Kasumi-1 (cell line): ENCODE measurements at places on chromosomes 1 and 21.

DNA sequence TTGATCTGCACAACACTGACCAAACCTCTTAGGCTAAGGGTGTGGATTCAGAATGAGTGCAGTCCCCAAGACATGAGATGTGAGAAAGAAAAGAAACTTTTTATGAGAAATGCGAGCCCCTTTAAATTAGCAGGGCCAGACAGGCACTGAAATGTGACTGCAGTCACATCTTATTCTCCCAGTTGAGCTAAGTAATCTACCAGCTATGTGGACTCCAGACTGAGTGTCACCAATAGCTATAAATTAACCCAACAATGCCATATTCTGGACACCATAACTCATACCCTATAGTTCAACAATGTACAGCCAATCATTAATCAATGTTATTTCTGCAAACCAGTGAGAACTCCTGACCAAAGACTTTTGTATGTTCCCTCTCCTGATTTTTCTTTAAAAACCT, 153.2 kb downstream of the COQ8A start:
- DNase-seq: no peak

GRCh38 chr1:26399034-26399433, 11.6 kb upstream of the LIN28A start:
- no peak for DNase-seq

GRCh38 chr1:202919615-202920014, 7.4 kb downstream of the KLHL12 start:
- no peak for DNase-seq

- DNase-seq: no peak
Measured at GRCh38 chr1:33985656-33986055, 121.8 kb downstream of the HMGB4 start.

DNA sequence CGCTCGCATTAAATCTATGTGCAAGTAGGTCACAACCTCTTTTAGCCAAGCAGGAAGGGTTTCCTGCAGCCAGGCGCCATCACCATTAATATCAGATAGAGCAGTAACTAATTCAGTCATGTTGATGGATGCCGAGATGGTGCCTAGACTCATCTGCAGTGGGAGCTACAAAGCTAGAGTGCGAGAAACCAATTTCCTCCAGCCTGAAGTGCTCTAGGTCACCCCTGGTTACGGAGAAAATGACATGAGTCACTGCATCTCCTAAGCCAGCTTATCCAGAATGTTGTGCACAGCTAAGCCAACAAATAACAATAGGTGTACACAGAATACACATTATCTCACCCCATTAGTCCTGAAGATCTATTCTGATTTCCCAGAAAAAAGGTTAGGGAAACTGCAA, 36.0 kb downstream of the OVAAL start:
- DNase-seq: no peak

GRCh38 chr1:1612104-1612400, 3.2 kb upstream of the MIB2 start:
- no peak for DNase-seq

DNA sequence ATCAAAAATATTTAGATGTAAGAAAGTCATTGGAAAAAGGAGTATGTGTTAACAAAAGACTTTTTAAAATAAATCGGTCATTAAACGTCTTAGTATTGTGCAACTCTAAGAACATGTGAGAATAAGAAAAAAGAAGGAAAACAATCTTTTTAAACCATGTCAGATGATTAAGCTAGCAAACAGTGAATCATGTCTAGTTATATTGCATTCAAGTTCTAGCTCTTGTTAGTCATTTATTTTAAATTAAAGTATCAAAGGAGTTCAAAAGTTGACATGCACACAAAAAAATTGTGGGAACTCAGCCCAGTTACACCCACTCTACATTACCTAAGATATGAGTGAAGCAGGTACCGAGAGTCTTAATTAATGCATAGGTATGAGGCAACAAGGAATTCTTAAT, 9.8 kb downstream of the FRRS1 start:
- no peak for DNase-seq

GRCh38 chr1:96515430-96515829, 206.2 kb upstream of the PTBP2 start:
- DNase-seq: no peak

DNA sequence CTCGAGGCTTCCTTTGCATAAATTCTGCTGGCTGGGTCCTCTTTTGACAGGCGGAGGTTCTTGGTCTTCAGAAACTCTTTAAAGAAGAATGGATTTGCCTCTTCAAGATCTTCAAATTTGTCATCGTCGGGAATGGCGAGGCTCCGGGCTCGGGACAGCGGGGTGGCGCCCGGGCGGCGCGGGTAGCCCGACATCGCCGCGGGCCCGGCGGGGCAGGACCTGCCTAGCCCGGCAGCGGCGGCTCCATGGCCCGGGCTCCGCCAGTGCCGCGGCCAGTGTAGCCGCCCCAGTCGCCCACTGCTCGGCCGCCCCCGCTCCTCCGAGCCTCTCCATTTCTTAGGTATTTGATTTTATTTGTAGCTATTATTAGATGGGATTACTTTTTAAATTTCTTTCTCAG, 22.1 kb upstream of the TNN start:
- no peak for DNase-seq

GRCh38 chr1:85936470-85936869, 220.1 kb downstream of the COL24A1 start:
- no peak for DNase-seq

GRCh38 chr21:42456457-42456856, 39.6 kb downstream of the RSPH1 start:
- DNase-seq: peak; percentile 59

DNA sequence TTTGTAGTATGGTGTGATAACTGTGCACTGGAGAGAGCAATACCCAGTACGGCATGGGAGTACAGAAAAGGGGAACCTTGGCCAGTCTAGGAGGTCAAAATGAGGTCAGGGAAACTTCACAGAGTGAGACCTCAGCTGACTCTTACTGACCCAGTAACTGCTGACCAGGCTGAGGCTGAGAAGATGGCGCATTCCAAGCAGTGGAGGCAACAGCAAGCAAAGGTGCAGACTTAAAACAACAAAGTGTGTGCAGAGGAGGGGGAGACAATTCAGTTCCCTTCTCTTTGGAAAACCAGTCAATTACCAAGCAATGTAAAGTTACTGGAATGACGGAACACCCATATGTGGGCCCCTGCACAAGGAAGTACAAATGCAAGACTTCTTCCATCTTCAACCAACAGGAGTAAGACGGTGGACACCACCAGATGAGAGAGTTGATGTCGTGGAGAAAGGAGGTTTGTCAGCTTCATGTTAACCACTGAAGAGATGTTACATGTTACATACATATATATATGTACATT, 54.6 kb upstream of the PRDX6 start:
- DNase-seq: peak; percentile 28

GRCh38 chr1:24928689-24929397, 1.2 kb downstream of the RUNX3 start:
- DNase-seq: peak; percentile 35

DNA sequence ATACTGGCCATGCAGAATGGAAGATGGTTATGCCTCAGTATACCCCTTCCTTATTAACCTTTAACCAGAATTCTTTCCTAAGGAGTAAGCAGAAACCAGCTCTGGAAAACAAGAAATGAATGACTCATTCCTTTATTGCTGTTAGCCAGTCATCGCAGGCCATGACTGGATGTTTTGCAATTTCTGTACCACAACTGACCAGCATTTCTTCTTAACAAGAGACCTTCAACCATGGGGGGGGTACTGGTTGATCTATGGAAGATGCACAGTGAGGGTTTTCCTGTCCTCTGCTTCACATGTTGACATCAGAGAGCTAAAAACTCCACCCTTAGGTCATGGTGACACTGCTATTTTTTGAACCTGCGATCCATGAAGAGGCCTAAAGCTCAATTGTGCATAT, 28.0 kb upstream of the RNF2 start:
- no peak for DNase-seq

DNA sequence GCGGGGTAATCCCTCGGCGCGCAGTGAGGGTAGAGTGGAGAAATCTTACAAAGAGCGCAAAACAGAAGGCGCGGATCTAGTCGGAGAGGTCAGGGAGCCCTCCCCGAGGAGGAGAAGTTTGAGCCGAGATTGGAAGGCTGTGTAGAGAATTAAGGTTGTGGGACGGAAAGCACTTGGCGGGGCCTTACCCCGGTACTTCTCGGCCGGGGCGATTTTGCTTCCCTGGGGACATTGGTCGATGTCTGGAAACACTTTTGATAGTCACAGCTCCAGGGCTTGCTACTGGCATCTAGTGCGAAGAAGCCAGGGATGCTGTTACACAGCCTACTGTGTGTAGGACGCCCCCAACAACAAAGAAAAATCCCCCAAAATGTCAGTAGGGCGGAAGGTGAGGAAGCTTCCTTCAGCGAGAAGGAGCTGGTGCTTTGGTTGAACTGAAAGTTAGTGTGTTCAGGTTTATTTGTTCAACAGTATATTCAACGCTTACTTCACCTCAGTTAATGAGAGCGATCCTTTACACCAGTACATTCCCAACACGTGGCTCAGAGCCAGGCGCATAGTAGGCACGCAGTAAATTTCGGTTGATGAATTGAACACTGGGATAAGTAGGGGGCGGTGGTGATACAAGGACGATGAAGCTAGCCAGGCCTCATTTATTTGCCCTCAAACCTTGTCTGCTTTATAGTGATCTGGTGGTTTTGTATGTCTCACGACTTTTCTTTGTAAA, 807 bp downstream of the CEP85 start:
- peak; percentile 56 for DNase-seq

- no peak for DNase-seq
Measured at GRCh38 chr1:111720977-111721786, 18.0 kb downstream of the INKA2 start.

DNA sequence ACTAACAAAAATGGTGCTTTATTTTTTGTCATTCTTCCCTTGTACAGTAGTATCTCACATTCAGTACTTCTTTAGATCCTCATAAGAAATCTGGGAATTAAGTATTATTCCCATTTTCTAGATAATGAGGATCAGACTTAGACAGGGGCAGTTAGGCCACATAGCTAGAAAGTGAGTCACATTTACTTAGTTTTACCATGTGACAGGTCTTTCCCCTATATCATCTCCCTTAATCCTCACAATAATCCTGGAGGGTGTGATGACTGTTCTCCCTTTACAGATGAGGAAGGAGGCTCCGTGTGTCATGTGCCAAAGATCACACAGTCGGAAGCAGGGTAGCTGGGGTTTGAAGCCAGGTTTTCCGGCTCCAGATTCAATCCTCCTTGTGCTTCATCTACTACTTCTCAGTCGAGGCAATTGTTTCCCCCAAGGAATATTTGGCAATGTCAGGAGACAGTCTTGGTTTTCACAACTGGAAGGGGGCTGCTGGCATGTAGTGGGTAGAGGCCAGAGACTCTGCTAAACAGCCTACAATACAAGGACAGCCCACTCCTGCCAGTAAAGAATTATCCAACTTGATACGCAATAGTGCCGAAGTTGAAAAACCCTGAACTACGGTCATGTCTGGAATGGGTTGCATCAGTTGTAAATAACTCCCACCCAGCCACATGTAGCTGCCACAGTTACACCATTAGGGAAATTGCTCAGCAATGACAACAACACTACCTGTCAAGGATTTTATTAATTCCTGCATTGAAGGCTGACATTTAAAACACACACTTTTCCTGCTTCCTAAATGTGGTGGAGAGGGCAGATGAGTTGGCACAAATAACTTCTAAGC, 54.5 kb downstream of the C8B start:
- DNase-seq: no peak

- DNase-seq: peak; percentile 93
Measured at GRCh38 chr1:84853741-84854721, 39.0 kb downstream of the LPAR3 start.

GRCh38 chr1:223226271-223226670, 83.2 kb upstream of the TLR5 start:
- DNase-seq: no peak

DNA sequence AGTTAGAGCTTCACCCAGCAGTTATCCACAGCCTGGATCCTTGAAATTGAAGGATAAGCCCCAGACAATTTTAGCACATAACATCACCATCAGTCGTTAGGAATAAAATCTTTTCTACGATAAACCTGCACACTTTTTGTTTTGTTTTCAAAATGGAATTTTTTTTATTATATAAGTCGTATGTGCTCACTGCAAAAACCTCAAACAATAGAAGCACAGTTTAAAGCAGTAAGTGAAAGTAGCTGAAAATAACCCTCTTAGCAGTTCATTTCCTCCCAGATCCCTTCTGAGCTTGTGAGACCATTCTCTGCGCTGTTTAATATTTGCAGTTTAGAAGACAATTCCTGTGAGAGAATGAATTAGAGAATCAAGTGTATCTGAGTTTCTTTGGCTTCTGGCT, 38.3 kb downstream of the ELK4 start:
- DNase-seq: no peak

- no peak for DNase-seq
Measured at GRCh38 chr1:181809991-181810545, 251.4 kb downstream of the ZNF648 start.

- no peak for DNase-seq
Measured at GRCh38 chr1:25256578-25256965, 9.3 kb upstream of the RSRP1 start.

GRCh38 chr21:29258626-29259338, 39.9 kb upstream of the BACH1 start:
- DNase-seq: no peak

- DNase-seq: no peak
Measured at GRCh38 chr1:236063551-236063918, 1.4 kb downstream of the NID1 start.

DNA sequence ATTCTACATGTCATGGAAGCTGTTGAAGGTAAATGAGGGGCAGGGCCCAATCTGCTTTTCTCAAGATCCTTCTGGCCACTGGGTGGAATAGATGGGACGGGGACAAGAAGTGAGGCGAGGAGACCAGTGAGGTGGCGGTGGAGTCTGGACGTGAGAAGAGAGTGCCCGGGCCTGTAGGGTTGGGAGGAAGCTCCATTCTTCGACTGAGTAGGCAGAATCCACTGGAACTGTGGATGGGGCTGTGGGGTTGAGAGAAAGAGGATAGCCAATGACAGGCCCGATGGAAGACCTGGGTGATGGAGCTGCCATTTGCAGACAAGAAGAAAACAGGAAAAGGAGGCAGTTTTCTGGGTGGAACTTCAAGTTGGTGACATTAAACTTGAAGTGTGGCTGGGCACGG, 10.3 kb downstream of the SLC1A7 start:
- DNase-seq: no peak
